IMR-90 (cell line): ENCODE measurements at places on chromosomes 3 and 15. TPM values are rescaled to one million over a fixed set of nuclear protein-coding genes. Genes with fewer than 3 reads are reported as not detected.

The DCLK3 gene
- not detected in 2 replicates for total RNA-seq

The MYLK gene
- 484 and 521 TPM in 2 replicates for total RNA-seq

The CLDN1 gene
- total RNA-seq, result 4.7 and 7.2 TPM in 2 replicates

The PLSCR1 gene
- total RNA-seq, result 5.6 and 11.7 TPM in 2 replicates

The CFAP92 gene
- not detected in 2 replicates for total RNA-seq

The CEMIP gene
- 51.9 and 63.8 TPM in 2 replicates for total RNA-seq

The PARP14 gene
- 23.1 and 28.6 TPM in 2 replicates for total RNA-seq

The KBTBD13 gene
- not detected in 2 replicates for total RNA-seq

The CTXN2 gene
- total RNA-seq, result not detected in 2 replicates

The GPR160 gene
- 0.18 and 0.28 TPM in 2 replicates for total RNA-seq

The GHSR gene
- not detected in 2 replicates for total RNA-seq

The CYP19A1 gene
- total RNA-seq, result not detected in 2 replicates

The RARRES1 gene
- total RNA-seq, result 0.90 and 1.9 TPM in 2 replicates

The ATP13A4 gene
- total RNA-seq, result under 0.01 TPM in 1 of 2 replicates, not detected in the other

The SPATA12 gene
- total RNA-seq, result under 0.01 TPM in 1 of 2 replicates, not detected in the other

The DNAJC17 gene
- 58.3 and 107 TPM in 2 replicates for total RNA-seq

The ERC2 gene
- 0.18 and 0.28 TPM in 2 replicates for total RNA-seq

The PIERCE2 gene
- total RNA-seq, result 0.28 and 0.36 TPM in 2 replicates

The C3orf20 gene
- not detected in 2 replicates for total RNA-seq

The ENTPD3 gene
- not detected in 2 replicates for total RNA-seq

The GOLGA6L7 gene
- not detected in 2 replicates for total RNA-seq

The GRAMD1C gene
- 5.0 and 9.4 TPM in 2 replicates for total RNA-seq

The SI gene
- not detected in 2 replicates for total RNA-seq

The CNTN4 gene
- total RNA-seq, result under 0.01 TPM in 2 replicates

The ARL8B gene
- total RNA-seq, result 47.0 and 62.5 TPM in 2 replicates

The PRRT3 gene
- 0.72 and 1.4 TPM in 2 replicates for total RNA-seq

The AADAC gene
- total RNA-seq, result not detected in 2 replicates

The RGMA gene
- total RNA-seq, result 0.18 TPM in 1 of 2 replicates, not detected in the other
